ENCODE measurements at places on chromosomes 6 and 20.

GRCh38 chr20:25285856-25286798, 38.2 kb downstream of the PYGB start:
- no peak for DNase-seq

GRCh38 chr20:63156221-63156671, 59.7 kb downstream of the YTHDF1 start:
- no peak for DNase-seq

DNA sequence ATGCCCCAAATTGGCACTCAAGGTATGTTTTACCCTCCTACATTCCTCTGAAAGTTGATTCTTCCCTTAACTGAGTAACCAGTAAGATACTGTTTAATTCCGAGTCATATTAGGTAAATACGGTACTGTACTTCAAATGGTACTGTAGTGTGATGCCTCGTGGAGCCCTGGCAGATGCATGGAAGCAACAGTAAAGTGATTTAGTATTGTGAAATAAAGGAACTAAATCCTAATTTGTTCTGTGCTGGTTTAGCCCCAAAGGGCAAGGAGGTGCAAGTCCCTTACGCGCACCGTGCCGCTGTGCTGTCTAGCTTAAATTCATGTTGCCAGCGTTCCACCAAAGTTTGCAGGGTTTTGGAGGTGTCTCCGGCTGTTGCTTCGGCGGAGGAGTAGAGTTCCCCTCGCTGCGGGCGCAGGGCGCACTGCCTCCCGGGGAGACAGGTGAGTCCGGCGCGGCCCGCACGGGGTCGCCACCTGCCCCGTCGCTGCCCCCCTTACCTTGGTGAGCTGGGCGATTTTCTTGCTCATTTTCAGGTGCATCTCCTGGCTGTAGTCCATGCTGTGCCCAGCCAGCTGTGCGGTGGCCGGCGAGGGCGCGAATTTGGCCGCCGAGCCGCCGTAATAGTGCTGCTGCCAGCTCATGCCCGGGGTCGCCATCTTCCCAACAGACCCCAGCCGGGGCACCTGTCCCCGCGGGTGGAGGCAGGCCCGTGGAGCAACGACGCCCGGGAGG, 655 bp downstream of the FAM184A start:
- peak; percentile 56 for DNase-seq

GRCh38 chr6:65999288-65999791, 292.3 kb upstream of the EYS start:
- no peak for DNase-seq

DNA sequence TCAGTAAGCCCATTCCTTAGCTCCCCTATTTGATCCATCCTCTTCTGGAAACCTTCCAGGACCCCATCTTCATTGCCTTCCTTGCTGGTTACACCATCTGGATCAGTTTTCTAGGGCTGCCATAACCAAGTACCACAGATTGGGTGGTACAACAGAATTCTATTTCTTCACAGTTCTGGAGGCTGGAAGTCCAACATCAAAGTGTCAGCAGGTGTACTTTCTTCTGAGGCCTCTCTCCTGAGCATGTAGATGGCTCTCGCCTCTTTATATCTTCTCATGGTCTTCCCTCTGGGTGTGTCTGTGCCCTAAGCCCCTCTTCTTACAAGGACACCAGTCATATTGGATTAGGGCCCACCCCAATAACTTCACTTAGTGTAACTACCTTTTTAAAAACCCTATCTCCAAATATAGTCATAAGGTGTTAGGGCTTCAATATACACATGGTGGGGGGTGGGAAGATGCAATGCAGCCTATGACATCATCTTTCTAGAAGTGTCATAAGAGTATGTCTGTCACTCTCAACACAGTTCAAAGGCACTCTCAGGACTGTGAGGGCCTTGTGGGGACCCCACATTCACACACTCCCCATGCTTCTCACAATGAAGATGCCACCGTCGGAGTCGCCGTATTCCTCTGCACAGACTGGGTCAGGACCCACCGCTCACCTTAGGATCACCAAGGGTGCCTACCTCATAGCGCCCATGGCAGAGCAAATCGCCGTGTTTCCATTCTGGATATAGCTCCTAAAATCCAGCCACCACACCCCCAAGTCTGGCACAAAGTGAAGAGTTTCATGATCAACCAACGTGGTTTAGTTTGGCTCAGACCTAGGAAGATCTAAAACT, 12.2 kb upstream of the PRND start:
- no peak for DNase-seq

DNA sequence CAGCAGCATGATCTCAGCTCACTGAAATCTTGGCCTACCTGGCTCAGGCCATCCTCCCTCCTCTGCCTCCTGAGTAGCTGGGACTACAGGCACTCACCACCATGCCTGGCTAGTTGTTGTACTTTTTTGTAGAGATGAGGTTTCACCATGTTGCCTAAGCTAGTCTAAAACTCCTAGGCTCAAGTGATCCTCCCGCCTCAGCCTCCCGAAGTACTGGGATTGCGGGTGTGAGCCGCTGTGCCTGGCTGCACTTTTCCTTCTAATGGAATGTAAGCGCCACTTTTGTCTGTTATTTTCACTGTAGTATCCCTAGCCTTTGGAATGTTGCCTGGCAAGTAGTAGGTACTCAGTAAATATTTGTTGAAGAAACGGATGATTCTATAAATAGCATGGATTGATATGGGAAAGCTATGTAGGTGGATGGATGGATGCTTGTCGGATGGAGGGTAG, 10.4 kb upstream of the TRIB3 start:
- DNase-seq = peak; percentile 27

DNA sequence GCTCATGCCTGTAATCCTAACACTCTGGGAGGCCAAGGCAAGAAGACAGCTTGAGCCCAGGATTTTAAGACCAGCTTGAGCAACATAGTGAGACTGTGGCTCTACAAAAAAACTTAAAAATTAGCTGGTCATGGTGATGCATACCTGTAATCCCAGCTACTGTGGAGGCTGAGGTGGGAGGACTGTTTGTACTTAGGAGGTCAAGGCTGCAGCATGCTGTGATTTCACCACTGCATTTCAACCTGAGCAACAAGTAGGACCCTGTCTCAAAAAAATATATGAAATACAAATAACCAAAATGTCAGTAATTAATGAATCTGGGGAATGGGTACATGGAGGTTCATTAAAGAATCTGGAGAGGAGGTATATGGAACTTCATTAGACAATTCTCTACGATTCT, 9.9 kb downstream of the FKBP5 start:
- DNase-seq = no peak

- no peak for DNase-seq
These were observed 60.1 kb downstream of the SEL1L2 start for GRCh38 chr20:13930281-13930680.

DNA sequence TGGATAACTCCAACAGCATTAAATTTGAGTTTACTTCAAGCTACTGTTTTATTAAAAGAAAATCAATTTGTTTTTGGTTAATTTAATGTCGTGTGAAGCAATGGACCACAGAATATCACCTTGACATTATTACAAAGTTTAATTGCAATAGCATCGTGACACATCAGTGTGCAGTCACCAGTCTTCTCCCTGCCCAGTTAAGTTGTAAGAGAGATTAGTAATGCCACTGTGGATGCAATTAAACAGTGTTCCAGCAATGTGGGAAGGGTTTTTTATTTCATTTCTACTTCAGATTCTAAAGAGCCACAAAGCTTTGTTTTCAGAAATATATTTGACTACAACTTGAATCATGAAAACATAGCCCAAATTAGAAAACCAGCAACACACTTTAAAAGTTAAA, 128.7 kb downstream of the SYNE1 start:
- DNase-seq = no peak

DNA sequence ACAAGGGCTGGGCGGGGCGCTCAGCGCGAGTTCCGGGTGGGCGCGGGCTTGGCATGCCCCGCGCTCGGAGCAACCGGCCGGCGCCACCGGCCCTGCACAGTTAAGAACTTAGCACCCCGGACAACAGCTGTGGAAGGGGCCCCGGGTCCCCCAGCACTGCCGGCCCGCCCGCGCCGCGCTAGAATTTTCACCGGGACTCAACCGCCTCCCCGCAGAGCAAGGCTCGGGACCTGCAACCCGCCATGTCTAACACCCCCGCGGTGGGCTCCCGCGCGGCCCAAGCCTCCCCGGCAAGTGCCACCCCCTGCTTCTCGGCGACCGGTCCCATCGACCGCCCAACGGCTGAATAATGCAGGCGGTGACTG, 5.2 kb upstream of the PSMG4 start:
- no peak for DNase-seq

DNA sequence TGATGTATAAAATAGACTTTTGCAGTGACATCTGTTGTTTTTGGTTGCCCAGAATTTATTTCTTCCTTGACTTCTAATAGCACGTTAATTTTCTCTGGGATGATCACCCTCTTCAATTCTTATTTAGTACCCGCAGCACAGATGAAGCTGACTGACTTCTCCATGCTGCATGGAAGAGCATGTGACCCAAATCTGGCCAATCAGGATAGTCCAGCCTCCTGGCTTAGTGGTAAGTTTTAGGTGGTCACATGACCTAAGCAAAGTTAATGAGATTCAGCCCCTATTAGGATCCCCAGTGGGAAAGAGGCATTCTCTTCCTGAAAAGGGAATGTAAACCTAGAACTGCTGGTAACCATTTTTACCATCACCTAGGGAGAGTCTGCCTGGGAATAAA, 13.8 kb upstream of the SIRT5 start:
- no peak for DNase-seq

DNA sequence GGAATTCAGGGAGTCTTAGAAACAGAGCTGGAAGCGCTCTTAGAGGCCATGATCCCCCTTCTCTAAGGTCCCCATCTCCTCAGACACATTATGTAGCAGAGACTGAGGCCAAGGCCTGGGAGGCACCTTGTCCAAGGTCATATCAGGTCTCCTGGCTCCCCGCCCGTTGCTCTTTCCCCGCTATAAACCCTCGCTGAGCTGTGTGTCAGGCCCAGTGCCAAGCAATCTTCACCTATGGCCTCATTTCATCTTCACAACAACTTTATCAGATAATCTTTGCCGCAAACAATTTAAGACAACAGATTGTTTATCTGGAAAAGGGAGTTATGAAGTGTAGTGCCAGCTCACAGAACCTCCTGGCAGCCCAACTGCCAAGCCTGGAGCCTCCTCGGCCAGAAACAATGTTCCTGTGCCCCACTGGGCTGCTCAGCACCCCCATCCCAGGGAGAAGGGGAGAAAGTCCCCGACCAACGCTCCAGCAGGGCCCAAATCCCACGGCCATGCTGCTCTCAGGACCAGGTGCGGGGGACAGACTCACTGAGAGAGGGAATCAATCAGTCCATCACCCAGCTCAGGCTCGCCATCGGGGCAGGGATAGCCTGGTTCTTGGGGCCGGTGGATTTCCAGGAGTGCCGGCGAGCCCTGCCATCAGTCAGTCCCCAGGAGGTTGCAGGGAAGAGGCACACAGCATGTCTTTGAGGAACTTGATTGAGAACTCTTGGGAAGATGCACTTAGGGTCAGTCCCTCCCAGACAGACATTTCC, 16.9 kb upstream of the FANCE start:
- no peak for DNase-seq

DNA sequence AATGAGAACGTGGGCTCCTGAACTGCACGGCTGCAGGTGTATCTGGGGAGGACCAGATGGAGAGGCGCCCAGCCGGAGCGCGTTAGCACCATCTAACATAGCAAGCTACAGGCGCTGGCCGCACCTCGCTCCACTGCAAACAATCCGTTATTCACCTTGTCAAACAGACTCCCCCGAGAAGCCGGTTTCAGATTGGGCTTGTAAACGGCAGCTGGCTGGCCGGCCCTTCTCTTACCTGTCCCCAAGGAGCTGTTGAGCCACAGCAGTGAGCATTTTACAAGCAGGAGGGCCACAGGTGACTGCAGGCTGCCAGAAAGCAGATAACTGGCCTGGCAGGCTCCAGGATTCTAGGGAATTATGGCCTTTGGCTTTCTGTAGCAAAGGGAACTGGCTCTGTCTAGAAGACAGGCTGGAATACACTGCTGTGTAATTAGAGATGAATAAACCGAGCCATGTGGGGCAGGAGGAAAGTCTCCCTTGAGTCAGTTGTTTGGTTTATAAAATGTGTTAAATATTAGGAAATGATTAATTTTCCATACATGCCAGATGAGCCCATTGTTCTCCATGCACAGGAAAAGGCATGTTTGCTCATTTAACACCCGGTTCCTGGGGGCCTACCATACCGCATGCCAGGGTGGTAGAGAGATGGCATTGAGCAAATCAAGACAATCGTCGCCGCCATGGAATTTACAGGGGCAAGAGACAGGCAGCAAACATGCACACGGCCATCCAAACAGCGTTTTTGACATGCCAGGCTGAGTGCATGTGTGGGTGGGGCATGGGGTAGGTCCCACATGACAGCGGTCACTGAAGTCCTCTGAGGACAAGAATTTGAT, 159.3 kb downstream of the NFATC2 start:
- DNase-seq = peak; percentile 47

- no peak for DNase-seq
These were observed 74.2 kb upstream of the QKI start for GRCh38 chr6:163340201-163340887.

DNA sequence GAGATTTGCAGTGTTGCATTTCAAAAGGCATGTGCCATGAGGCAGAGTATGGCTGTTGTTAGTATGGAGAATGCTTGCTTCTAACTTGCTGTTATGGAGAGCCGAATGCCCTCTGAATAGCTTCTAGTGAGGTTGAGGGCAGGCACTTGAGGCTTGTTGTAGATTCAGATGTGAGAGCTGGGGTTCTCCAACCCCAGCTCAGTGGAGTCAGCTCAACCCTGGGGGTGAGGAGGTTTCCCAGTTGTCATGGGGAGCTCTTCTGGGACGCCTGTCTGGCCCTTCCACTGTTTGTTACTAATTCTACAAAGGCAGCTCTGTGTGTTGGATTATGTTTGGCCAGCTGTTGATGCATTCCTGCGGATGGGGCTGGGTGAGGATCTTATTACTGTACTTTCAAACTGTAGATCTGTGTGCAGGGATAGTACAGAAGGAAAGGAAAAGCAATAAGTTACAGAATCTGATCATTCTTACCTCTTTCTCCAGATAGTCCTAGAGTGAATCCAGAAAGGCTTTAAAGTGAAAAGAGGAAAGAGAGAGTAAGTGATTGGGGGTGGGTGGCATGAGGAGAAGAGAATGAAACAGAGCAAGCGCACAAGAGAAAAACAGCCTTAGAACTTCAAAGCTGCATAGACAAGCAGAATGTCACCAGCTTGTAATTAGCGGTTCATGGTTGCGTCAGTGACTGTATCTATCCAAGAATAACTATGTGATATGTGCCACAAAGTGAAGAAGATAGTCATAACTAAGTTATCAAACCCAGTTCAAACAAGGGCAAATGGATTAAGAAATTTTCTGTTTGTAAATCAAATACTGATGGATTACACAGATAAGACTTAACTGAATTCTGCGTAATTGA, 148.7 kb downstream of the PRL start:
- peak; percentile 88 for DNase-seq

Measured in NCI-H2029 (cell line).